ENCODE measurements at places on chromosomes 2 and 18.

- no peak for DNase-seq
These were observed 140.2 kb upstream of the COPS8 start for GRCh38 chr2:236945431-236946016.

GRCh38 chr2:112924821-112925220 lies 13.9 kb downstream of the IL37 start:
- no peak for DNase-seq

DNA sequence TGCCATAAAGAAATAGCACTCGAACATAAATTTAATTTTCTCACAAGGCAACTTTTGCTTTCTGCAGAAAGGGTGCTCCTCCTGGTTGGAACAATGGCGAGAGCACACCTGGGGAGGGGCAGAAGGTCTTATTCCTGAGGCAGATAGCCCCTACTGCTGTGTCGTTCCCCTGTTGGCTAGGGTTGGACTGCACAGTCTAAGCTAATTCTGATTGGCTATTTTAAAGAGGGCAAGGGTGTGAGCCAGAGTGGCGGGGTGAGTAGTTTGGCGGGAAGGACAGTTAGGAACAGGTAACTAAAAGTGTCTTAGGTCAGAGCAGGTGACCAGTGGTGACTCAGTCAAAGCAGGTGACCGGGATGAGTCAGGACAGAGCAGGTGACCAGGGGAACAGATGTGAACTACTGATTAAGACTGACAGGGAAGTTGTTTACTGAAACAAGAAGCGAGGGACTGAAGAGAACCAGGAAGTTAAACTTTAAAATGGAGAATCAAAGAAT lies 49.7 kb upstream of the AGAP1 start:
- DNase-seq = no peak

- no peak for DNase-seq
These were observed 224.9 kb downstream of the INSIG2 start for GRCh38 chr2:118312969-118313756.

GRCh38 chr2:98560256-98560771 lies 48.0 kb downstream of the COA5 start:
- no peak for DNase-seq

DNA sequence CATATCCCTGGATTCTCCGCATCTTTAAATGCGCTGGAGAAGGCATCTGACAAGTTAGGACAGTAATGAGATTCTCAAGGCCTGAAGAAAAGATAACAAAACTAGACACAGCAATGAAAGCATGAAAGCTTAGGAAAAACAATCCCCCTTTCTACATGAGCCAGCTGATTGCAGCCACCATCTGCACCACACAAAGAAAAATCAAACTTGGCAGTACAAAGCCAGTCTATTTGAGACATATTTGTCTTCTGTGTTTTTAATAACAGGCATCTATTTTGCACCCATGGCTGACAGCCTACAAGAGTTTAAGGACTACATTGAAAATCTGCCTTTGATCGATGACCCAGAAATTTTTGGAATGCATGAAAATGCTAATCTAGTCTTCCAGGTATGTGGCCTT lies 83.6 kb downstream of the TRABD2A start:
- no peak for DNase-seq

- no peak for DNase-seq
These were observed 275.3 kb upstream of the UBE2E3 start for GRCh38 chr2:180705122-180705521.

- DNase-seq = no peak
These were observed 360.5 kb upstream of the PIK3C3 start for GRCh38 chr18:41594582-41594981.

DNA sequence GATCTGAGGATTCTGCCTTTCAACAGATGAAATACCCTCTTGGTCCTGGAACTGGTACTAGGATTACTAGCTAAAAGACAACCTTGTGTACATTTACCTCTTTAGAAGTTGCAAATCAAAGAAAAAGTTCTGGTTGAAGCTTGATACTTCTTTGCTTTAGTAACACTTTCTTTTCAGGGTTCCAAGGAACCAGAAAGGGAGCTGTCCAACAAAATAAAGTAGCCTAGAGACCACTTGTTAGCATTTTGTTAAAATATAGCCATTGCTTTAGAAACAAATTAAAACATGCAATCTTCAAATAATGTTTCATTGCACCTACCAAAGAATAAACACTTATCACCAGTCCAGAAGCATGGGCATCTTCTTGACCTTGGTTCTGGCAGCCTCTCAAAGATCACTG lies 117.9 kb upstream of the MAP3K20 start:
- DNase-seq = no peak

- no peak for DNase-seq
These were observed 119.7 kb upstream of the ALKAL2 start for GRCh38 chr2:407630-408029.

DNA sequence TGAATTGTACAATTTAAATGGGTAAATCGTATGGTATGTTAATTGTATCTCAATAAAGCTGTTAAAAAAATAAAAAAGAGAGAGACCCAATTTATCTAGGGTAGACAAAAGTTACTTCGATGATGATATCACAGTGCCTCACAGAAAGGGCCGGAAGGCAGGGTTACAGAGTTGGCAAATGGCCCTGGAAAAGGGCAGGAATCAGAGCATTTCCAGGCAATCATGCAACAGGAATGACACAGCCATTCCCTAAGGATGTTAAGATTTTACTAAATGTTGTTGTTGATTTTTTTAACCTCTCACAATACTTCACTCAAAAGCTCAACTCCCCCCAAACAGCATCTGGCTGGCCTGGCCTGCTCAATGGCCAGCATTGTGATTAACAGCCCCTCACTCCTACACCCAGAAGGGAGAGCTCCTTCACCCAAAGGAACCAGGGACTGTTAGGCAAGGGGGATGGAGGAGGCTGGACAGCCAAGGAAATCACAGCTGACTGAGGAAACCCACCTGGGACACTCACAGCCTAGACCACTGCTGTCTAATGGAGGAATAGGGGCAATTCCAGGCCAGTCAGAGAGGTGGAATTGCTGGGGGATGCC lies 7.7 kb upstream of the SP100 start:
- peak; percentile 50 for DNase-seq

DNA sequence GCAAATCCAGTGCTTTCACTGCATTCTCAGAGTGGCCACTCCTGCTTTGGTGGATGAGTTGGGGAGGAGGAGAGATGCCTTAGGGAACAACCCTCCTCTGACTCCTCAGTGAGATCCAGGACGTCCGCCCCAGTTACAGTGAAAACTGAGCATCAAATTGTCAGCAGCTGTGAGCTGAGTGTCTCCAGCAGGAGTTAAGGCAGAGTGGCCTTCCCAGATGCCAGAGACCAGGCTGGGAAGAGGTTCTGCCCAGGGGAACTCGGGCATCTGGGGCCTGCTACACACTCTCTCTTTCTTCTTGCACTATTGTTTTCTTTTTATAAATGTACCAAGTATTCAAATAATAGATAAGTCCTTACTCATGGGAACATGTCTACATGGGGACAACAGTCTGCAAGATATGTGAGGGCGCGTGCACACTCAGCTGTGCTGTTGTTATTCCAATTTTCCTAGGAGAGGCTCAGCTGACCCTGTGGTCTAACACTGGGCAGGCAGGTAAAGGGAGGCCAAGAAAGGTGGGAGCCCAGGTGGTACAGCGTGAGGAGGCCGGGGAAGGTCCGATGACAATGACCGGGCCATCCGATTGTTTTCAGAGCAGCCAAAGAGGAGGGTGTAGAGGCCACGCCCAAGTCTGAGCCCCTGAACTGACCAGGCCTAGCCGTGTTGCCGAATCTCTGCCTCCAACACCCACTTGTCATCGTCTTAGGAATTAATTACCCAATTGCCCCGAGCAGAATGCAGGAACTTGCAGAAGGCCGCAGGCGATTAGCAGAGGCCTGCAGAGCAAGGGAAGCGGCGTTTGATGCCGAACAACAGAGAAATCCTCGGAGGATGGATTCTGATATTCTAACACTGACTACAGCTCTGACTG lies 166.9 kb downstream of the ANAPC1 start:
- DNase-seq = no peak

DNA sequence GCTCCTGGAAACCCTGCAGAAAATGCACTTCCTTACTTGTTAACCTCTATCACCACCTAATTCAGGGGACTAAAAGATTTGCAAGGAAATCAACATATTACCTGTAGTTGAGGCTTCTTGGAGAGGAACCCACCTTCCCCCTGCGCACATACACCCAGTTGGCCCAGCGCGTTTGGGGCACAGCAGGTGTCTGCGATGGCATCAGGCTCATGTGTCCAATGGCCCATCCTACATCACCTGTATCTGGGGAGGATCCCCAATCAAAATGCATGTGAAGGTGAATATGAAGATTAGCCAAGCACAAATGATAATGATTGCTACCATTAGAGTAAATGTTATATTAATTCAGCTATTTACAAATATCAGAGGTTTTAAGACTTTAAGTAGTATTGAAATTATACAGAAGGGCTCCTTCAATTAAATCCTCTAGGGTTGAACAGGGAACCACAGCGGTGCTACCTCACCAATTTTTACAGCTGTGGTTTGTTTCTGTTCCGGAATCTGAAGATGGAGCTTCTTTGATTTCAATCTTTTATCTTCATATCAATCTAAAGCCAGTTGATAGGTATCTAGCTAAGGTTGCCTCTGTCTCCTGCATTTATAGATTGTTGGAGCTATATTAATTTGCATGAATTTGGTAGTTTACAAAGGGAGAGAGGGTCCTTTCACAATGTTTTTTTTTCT lies 486.0 kb downstream of the RNF144A start:
- DNase-seq = no peak

DNA sequence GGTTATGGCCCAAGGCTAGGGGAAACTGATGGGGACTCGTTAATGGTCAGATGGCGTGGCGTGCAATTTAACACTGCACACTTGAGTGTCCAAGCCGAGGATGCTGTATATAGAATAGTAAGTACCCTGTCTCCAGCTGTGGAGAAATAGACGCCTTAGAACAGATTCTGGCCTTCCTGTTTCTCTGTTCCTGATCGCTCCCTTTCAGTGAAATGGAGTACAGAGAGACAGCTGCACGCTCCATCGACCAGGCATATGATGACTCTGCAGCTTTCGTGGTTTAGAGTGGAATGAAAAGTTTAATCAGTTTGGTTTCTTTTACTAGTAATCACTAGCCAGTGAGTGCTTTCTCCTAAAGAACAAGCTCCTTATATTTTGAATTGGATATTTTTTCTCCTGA lies 213.4 kb downstream of the NEDD4L start:
- no peak for DNase-seq

GRCh38 chr18:58183226-58183625 lies 139.2 kb downstream of the NEDD4L start:
- no peak for DNase-seq

GRCh38 chr2:39779341-39779851 lies 338 bp upstream of the THUMPD2 start:
- no peak for DNase-seq

DNA sequence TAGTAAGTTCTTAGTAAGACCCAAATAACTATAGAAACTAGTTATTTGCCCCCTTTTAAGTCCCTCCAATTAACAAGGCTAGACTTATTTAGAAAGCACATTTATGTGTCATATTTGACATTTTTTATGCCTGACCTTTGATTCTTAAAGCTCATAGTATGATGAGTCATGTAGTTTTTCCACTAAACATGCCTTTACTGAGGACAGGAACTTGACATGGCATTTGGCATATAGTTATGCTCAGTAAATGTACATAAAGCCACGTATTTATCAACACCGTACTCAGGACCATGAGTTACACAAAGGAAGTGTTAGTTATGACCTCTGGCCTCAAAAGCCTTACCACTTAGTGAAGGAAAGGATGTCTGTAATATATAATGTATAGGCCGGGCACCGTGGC lies 78.9 kb downstream of the GNAL start:
- no peak for DNase-seq

DNA sequence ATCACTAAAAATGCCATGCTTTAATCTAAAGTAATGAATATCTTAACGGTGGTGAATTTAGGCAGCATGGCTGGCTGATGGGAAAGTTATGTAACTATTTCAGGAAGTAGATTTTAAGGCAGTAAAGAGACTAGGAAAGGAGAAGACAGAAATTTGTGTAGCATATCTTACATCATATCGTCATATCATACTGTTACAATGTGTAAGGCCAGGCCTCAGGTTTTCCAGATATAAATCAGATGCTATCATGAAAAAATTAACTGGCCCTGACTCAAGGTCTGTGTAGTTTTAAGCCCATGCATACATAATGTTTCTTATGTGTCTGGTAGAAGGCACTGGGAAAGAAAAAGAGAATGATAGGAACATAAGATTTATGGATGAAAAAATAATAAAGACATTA lies 8.9 kb upstream of the FAP start:
- no peak for DNase-seq

DNA sequence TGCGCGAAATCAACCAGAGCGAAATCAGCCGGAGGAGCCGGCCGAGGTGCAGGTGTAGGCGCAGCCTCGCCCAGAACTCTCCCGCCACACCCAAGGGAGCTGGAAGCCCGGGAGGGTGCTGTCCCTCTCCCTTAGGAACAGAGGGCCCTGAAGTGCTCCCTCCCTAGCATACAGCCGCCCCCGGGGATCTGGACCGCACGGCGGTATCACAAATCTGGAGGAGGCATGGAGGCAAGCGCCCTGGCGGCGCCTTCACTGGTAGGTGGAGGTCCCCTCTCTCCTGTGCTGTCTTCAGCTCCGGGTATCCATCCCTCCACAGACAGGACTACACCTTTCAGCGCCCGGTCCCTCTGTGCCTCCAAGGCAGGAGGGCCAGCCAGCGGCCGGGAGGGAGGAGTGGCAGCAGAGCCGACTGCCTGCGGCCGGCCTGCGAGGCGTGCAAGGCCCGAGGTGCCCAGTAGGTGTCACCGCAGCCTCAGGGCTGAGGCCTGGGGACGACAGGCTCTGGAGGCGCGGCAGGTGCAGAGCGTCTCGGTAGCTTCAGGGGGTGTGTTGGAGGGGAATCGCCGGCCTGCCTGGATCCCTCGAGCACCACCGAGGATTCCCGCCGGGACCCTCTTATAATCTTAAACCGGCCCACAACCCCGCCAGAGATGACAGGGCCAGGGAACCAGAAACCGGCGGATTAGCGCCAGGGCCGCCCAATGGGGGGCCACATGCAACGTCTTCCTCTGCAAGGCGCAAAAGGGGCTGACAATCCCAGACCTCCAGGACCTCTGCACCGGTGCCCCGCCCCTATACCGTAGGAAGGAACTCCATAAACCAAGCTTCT lies 2.8 kb downstream of the IHH start:
- DNase-seq = peak; percentile 80

DNA sequence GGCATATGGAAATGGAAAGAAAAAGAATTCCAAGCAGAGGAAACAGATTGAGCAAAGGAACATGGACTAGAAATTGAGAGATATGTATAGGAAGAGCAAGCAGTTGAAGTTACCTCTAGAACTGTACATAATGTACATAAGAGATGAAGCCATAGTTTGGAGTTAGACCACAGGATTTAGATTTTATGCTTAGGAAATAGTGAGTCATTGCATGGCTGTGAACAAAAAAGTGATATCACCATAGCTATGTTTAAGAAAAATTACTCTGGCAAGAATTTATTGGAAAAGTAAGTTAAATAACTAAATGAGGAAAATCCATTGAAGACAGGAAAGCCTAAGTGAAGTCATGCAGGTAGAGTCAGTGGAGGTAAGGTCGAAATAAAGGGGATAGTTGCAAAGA lies 99.4 kb upstream of the GALNT5 start:
- no peak for DNase-seq

- DNase-seq = peak; percentile 88
These were observed 48.5 kb downstream of the KCNIP3 start for GRCh38 chr2:95345563-95346230.
